ENCODE measurements at places on chromosomes 2 and 18. TPM values are rescaled to one million over a fixed set of nuclear protein-coding genes. Genes with fewer than 3 reads are reported as not detected.

DNA sequence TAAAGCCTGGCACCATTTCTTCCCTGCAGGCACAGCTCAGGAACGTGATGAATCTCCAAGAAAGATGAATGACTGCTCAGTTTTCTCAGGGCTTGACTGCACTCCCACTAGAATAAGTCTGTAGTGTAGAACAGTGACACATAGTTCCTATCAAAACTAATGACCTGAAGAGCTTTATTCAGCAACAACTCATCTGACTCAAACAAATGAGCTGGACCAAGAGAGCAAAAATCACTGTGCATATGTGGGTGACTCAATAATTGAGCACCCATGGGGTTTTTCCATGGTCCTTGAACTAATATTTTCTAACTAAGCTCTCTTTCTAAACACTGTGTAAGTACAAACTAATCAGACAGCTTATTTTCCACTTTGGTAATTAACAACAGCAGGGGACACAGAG is 61.1 kb upstream of the XDH start:
- H3K4me3 ChIP-seq: no peak overlapping the region
- DNase-seq: no peak
- H3K27me3 ChIP-seq: no peaks in the 10 kb centered on the region
- no peak overlapping the region for H3K27ac ChIP-seq
- H3K36me3 ChIP-seq: no peaks in the 10 kb centered on the region

DNA sequence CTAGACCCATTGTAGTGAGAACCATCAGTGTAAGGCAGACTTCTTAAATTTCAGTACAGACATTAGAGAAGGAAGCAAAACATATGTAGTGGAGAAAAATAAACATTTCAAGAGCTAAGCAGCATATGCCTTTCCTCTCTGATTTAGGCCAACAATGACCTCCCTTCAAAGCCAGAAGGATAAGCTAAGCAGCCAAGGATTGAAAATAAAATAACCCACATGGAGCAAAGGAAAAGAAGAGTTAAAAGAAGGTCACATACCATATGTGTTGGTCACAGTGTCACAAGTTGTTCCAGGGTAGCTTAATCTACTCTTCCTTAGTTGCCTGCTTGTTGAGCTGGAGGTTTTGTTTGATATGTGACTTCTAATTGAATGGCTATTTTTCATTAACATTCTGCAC is 15.6 kb upstream of the LAMA1 start:
- H3K36me3 ChIP-seq: no peaks in the 10 kb centered on the region
- no peaks in the 10 kb centered on the region for H3K27me3 ChIP-seq
- no peak overlapping the region for H3K4me3 ChIP-seq
- no peak overlapping the region for H3K27ac ChIP-seq
- H3K4me1 ChIP-seq: no peaks in the 10 kb centered on the region
- DNase-seq: no peak

DNA sequence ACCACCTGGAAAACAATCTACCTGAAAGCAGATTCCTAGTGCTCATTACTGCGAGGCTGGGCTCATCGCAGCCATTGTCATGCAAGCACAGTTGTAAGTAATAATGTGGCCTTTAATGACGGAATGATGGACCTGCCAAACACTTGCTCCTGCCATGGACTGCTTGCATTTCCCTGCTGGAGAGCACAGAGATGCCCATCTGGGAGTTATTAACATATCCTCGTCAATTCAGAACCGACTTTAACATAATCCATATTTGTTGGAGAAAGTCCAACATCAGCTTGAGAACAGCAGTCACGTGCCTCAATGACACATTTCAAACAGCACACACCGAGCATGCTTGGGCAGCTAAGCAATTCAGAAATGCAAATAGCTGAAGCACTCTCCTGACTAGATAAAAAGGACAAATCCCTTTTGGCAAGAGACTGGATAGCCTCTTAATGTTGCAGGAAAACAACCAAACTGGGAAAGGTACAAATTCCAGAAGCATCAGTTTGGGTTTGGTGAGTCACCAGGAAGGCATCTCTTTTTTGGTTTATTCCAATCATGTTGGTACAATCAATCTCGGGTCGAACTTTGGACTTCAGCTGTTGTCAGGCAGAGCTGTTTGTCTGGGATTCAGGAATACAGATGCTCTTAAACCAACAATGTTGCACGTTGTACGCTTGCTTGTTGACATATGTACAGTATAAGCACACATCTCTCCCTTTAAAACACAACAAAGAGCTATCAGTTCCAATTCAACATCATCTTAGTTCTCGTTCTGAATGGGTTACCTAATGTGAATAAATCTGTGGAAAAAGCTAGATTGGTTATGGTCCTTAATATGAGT is 395.8 kb downstream of the LNPK start:
- no peaks in the 10 kb centered on the region for H3K27me3 ChIP-seq
- H3K4me3 ChIP-seq: no peak overlapping the region
- no peak for DNase-seq
- H3K4me1 ChIP-seq: no peaks in the 10 kb centered on the region
- H3K36me3 ChIP-seq: no peaks in the 10 kb centered on the region

- H3K4me1 ChIP-seq: peaks cover 3% of the 10 kb centered on the region
- no peaks in the 10 kb centered on the region for H3K27me3 ChIP-seq
- no peak for DNase-seq
- H3K27ac ChIP-seq: no peak overlapping the region
- H3K36me3 ChIP-seq: no peaks in the 10 kb centered on the region
Measured at GRCh38 chr2:42028571-42029148, 19.2 kb upstream of the PKDCC start.

GRCh38 chr2:174951745-174952144 is 53.4 kb downstream of the CHN1 start:
- DNase-seq: no peak
- no peaks in the 10 kb centered on the region for H3K36me3 ChIP-seq
- no peaks in the 10 kb centered on the region for H3K27me3 ChIP-seq
- H3K27ac ChIP-seq: no peak overlapping the region
- no peak overlapping the region for H3K4me3 ChIP-seq

RBBP8 gene
- polyA plus RNA-seq: 24.6 TPM

- no peaks in the 10 kb centered on the region for H3K36me3 ChIP-seq
- H3K4me3 ChIP-seq: no peak overlapping the region
- no peak overlapping the region for H3K27ac ChIP-seq
- no peak for DNase-seq
- no peaks in the 10 kb centered on the region for H3K4me1 ChIP-seq
- no peaks in the 10 kb centered on the region for H3K27me3 ChIP-seq
Measured at GRCh38 chr18:27411911-27412310, 226.8 kb upstream of the CHST9 start.

ALPG gene
- not detected for polyA plus RNA-seq

GRCh38 chr2:29261003-29261402 is 145.8 kb downstream of the CLIP4 start:
- no peaks in the 10 kb centered on the region for H3K36me3 ChIP-seq
- no peak overlapping the region for H3K27ac ChIP-seq
- DNase-seq: no peak
- H3K27me3 ChIP-seq: no peaks in the 10 kb centered on the region
- H3K4me3 ChIP-seq: no peak overlapping the region

CAPN14 gene
- 0.24 TPM for polyA plus RNA-seq

SOWAHC gene
- 13.2 TPM for polyA plus RNA-seq

- no peak for DNase-seq
- no peaks in the 10 kb centered on the region for H3K36me3 ChIP-seq
- no peak overlapping the region for H3K4me3 ChIP-seq
Measured at GRCh38 chr2:111702119-111702803, 181.7 kb downstream of the ANAPC1 start.

- no peaks in the 10 kb centered on the region for H3K27me3 ChIP-seq
- no peak overlapping the region for H3K27ac ChIP-seq
- H3K4me1 ChIP-seq: peaks cover 13% of the 10 kb centered on the region
- H3K4me3 ChIP-seq: no peak overlapping the region
Measured at GRCh38 chr2:60872510-60872928, 8.9 kb upstream of the REL start.

- no peaks in the 10 kb centered on the region for H3K4me1 ChIP-seq
- H3K36me3 ChIP-seq: no peaks in the 10 kb centered on the region
- no peaks in the 10 kb centered on the region for H3K27me3 ChIP-seq
- H3K27ac ChIP-seq: no peak overlapping the region
Measured at GRCh38 chr18:8937160-8938094, 165.1 kb upstream of the NDUFV2 start.

SPAG16 gene
- polyA plus RNA-seq: 47.4 TPM

DNA sequence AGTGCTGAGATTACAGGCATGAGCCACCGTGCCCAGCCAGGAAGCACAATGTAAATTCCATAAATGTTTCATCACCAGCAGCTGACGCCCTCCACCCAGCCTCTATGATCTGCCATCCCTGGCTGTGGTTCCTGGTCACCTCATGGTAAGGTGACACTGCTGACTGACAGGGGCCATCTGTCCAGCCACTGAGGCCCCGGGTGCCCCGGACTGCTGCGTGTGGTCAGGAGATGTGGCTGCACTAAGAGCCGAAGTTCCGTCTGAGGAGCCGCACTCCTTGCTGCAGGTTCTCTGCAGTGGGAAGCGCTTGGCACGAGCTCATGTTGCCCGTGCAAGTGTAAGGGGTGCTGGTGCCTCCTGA is 10.9 kb downstream of the NTSR2 start:
- no peaks in the 10 kb centered on the region for H3K4me1 ChIP-seq
- H3K4me3 ChIP-seq: no peak overlapping the region

GRCh38 chr2:160388464-160389263 is 104.9 kb downstream of the RBMS1 start:
- peaks cover 26% of the 10 kb centered on the region for H3K4me1 ChIP-seq
- H3K27me3 ChIP-seq: no peaks in the 10 kb centered on the region
- DNase-seq: no peak
- H3K36me3 ChIP-seq: no peaks in the 10 kb centered on the region
- H3K4me3 ChIP-seq: no peak overlapping the region

CHN1 gene
- polyA plus RNA-seq: 99.1 TPM

DNA sequence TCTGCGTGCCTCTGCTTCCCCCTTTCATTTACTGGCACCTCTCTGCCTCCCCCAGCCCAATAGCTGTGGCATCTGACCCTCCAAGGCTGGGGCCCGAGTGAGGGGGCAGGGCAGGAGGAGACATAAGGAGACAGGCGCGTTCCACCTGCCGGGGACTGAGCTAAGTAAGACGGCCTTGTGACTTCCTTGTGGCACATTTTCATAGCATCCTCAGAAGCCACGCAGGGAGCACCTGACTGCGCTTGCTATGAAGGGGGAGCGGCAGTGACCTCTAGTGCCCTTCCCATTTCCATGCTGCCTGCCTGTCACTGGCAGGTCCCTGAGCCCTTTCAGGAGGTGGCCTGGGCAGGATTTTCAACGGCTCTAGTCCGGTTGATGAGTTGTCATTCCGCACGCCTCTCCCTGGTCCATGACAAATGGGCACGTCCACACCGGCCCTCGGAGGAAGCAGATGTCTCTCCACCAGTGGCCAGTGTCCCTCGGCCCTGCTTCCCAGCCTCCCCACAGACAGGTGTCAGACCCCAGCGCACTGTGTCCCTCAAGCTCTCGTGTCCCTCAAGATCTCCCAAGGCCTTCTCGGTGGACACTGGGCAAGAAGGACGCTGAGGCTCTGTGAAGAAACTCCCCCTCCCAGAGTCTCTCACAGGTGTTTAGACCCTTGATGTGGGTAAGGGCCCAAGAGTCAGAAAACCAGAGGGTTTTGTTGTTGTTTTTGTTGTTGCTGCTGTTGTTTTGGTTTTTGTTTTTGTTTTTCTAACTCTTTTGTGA is 42.7 kb downstream of the CYP26B1 start:
- no peaks in the 10 kb centered on the region for H3K27me3 ChIP-seq
- H3K36me3 ChIP-seq: no peaks in the 10 kb centered on the region
- no peaks in the 10 kb centered on the region for H3K4me1 ChIP-seq

DNA sequence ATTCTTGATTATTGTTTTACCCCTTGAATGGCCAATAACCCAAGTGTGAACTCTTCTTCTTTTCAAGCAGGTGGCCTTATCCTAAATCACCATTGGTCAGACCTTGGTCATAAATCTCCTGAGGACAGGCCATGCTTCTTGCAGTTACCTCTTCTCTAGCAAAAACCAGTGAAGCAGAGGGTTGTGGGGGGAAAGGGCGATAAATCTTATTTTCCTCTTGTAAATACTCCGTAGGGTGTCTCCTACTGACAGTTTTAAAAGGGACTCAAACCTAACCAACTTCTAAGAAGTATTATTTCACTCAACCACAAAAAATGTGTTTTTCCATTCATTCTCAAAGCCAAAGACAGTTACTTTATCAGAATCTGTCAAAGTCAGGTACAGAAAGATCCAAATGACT is 168.1 kb upstream of the RMP24 start:
- no peak overlapping the region for H3K27ac ChIP-seq
- H3K4me3 ChIP-seq: no peak overlapping the region
- no peak for DNase-seq
- H3K4me1 ChIP-seq: peaks cover 9% of the 10 kb centered on the region
- no peaks in the 10 kb centered on the region for H3K27me3 ChIP-seq
- no peaks in the 10 kb centered on the region for H3K36me3 ChIP-seq

GRCh38 chr2:228257379-228257778 is 75.9 kb upstream of the SPHKAP start:
- H3K4me3 ChIP-seq: no peak overlapping the region
- H3K27ac ChIP-seq: no peak overlapping the region
- DNase-seq: no peak
- no peaks in the 10 kb centered on the region for H3K36me3 ChIP-seq
- no peaks in the 10 kb centered on the region for H3K4me1 ChIP-seq

SLC11A1 gene
- polyA plus RNA-seq: 0.99 TPM

- H3K36me3 ChIP-seq: no peaks in the 10 kb centered on the region
- no peak overlapping the region for H3K4me3 ChIP-seq
- no peak overlapping the region for H3K27ac ChIP-seq
- no peak for DNase-seq
Measured at GRCh38 chr2:94978917-94979316, 46.6 kb upstream of the MAL start.

DNA sequence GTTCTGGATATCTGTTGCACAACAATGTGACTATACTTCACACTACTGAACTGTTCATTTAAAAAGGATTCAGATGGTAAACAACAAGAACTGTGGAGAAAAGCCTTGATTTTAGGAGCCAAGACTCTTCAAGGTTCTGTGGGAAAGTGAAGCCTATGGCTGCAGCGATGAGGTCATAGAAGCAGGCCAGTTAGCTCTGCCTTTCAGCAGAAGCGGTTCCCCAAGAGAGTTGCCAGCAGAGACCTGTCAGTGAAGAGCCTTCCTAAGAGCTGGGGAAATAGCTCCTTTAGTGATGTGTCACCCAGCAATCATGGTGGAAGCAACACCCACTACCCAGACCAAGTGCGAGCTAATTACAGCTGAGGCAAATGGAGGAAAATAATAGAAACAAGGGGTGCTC is 346.5 kb upstream of the ETAA1 start:
- H3K4me1 ChIP-seq: no peaks in the 10 kb centered on the region
- no peaks in the 10 kb centered on the region for H3K27me3 ChIP-seq
- no peak overlapping the region for H3K4me3 ChIP-seq
- H3K36me3 ChIP-seq: no peaks in the 10 kb centered on the region
